Psoas muscle (tissue), 8 donors: ENCODE measurements at places on chromosomes 11 and 22. TPM values are rescaled to one million over a fixed set of nuclear protein-coding genes. Genes with fewer than 3 reads are reported as not detected.

The PRR5L gene
- total RNA-seq = 0.86 TPM

The CCDC15 gene
- total RNA-seq = 0.42 TPM

The HEPACAM gene
- 0.07 TPM for total RNA-seq

The INSC gene
- total RNA-seq = not detected

The TPBGL gene
- total RNA-seq = not detected
